ENCODE measurements at places on chromosomes 2 and 18.
A peak's percentile ranks its signal among the peaks of the same experiment; 100 is the strongest.

GRCh38 chr18:42517896-42518295 is 562.9 kb downstream of the PIK3C3 start:
- DNase-seq: no peak

- DNase-seq: peak; percentile 44
Observed at GRCh38 chr2:53033411-53033810, 734.2 kb upstream of the CHAC2 start.

DNA sequence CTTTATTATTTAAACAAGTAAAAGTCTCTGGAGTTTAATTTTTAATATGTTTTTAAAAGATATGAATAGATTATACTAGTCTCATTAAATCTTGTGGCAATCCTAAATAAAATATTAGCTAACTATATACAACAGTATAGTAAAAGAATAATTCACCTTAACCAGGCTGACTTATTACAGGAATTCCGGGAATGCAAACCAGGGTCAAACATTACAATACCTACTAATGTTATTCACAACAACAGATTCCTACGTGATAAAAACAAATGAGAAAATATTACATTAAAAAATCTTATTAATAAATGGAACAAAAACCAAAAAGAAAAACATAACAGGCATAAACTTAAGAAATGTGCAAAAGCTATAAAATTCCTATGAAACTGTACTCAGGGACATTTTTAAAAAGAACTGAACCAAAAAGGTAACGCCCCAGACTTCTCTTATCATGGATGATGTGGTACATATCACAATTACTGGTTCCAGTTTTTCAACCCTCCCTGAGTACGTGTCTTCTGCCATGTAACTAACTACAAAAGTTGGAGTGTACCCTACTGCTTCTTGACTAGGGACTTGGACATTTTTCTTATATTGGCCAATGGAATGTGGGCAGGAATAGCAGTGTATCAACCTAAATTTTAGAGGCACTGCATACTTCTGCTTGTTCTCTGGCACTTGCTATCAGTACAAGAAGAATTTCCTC is 20.2 kb downstream of the TTC21B start:
- DNase-seq: no peak

DNA sequence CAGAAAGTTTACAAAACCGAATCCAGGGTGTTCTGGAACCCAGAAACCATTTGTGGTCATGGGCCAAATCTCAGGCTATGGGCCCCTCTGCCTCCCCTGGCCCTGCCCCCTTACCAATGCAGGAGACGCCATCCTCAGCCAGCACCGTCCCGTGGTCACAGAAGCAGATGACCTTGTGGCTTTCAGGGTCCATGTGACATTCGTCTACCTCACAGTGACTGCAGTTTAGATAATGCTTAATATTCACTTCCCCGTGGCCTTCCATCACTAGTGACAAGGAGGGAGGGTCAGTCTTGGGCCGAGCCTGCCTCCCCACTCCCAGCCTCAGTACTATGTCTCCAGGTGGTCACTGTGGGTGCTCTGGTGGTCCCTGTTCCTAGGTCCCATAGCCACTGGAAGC is 111.6 kb downstream of the CLIP4 start:
- no peak for DNase-seq

DNA sequence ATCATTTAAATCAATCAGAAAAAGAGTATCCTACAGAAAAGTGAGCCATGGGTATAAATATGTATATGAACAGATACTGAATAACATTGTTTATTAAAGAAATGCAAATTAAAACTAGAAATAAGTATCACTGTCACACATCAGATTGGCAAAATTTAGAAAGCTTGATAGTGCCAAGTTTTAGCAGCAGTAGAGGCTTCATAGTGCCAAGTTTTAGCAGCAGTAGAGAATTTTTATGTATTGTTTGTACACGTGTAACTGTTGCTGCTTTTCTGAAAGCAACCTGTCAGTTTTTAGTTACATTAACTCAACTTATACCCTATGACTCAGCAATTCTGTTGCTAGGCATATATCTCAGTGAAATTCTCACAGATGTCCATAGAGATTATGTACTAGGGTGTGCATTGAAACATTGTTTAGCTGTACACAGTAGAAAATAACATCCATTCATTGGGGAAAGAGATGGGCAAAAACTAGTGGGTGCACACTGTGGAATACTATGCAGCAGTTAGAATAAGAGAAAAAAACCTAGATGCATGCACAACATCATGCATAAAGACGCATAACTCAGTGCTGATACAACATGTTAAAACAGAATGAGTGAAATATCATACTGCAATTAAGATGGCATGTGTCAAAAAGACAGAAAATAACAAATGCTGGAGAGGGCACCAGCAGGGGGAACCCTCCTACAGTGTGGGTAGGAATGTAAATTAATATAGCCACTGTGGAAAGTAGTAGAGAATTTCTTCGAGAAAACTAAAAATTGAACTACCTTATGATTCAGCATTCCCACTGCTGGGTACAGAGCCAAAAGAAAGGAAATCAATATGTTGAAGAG is 294.5 kb upstream of the NT5C1B start:
- DNase-seq: peak; percentile 35

GRCh38 chr2:240466579-240467148 is 31.2 kb downstream of the GPC1 start:
- DNase-seq: no peak

GRCh38 chr2:62074233-62074632 is 121.7 kb upstream of the B3GNT2 start:
- DNase-seq: no peak

- DNase-seq: peak; percentile 54
Observed at GRCh38 chr2:10447300-10447894, 730 bp downstream of the ODC1 start.

GRCh38 chr2:178920916-178921513 is 113.8 kb upstream of the TTN start:
- DNase-seq: no peak

- DNase-seq: peak; percentile 39
Observed at GRCh38 chr2:200253639-200254038, 52.9 kb upstream of the SPATS2L start.

DNA sequence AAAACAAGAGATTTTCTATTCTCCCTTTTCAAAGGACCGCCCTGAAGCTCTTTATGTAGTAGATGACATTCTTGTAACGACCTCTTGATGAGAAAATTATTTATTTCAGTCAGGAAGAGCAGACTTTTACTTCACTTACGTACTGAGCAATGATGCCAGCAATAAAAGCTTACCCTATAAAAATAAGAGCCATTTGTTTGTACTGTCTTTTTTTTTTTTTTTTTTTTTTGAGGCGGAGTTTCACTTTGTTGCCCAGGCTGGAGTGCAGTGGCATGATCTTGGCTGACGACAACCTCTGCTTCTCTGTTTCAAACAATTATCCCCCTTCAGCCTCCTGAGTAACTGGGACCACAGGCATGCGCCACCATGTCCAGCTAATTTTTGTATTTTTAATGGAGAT is 39.2 kb downstream of the CRIM1 start:
- DNase-seq: no peak

- DNase-seq: no peak
Observed at GRCh38 chr18:47736376-47737140, 193.9 kb downstream of the SMAD2 start.

GRCh38 chr2:25420820-25421237 is 79.1 kb upstream of the DNMT3A start:
- DNase-seq: no peak

- DNase-seq: peak; percentile 59
Observed at GRCh38 chr2:165114346-165114939, 89.4 kb downstream of the SCN3A start.

DNA sequence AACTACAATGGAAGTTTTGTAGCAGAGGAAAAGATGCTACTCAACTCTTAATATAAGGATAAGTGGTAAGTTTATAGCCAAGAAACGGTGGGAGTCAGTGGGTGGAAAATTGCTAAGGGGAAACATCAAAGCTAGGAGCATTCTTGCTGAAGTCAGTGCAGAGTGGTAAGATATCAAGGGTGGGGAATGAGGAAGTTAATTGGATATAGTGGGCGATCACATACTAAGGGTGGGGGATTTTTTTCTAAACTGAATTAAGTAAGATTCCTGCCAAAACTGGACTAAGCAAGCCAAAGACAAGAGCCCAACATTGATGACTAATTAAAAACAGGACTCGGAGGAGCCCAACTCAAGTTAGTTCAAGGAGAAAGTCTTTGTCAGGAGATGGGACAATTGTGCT is 525.4 kb downstream of the CCDC85A start:
- DNase-seq: no peak

DNA sequence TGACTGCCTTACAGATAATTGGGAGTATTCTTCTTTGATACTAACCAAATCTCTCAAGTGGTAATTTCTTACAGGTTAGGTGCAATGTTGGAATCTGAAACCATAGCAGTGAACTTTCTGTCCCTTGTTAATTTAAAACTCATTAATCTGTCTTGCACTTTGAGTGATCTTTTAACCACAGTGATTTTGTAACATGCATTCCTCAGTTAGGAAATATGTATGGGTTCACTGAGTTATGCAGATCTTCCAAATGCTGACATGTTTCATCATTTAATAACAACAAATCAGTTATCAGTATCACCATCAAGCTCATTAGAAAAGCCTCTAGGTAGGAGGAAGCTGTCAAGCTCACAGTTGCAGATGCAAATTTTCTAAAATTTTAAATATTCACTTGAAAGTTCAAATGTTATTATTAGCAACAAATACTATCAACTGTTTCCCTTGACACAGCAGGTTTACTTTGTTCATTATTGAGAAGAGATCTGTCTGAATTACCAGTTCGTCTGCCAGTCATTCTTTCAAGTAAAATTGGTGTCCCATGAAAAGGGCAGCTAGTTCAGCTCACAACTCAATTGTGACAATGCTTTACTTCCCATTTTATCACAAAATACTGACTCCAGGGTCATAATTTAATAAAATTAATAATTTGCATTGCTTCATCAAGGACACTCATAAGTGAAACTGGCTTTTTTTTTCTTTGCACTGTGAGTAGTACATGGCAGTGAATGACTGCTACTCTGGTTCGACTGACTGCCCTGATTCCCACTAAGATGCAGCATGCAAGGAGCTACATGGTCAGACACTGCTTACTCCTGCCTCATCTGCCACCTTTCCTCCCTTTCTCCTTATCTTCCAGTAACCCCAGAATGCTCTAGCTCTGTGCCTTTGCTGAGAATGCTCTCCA is 31.6 kb downstream of the SUCLG1 start:
- peak; percentile 79 for DNase-seq

GRCh38 chr2:157327200-157327599 is 1.6 kb upstream of the ERMN start:
- no peak for DNase-seq

GRCh38 chr2:161905389-161906046 is 168.5 kb downstream of the DPP4 start:
- peak; percentile 25 for DNase-seq

DNA sequence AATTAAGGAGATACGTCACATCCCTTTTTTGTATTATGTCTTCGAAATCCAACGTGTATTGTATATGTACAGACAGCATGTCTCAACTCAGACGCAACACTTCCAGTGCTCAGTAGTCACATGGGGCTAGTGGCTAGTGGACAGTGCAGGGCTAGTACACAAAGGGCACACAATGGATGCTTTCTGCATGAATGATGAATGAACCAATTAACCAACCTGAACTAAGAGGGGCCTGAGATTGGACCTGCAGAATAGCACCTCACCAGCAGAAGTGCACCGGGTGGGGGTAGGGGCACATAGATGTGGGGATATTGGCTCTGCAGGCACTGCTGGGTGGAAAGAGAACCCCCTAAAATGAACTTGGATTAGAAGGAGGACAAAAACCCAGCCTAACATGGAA is 20.7 kb downstream of the ST8SIA5 start:
- no peak for DNase-seq

DNA sequence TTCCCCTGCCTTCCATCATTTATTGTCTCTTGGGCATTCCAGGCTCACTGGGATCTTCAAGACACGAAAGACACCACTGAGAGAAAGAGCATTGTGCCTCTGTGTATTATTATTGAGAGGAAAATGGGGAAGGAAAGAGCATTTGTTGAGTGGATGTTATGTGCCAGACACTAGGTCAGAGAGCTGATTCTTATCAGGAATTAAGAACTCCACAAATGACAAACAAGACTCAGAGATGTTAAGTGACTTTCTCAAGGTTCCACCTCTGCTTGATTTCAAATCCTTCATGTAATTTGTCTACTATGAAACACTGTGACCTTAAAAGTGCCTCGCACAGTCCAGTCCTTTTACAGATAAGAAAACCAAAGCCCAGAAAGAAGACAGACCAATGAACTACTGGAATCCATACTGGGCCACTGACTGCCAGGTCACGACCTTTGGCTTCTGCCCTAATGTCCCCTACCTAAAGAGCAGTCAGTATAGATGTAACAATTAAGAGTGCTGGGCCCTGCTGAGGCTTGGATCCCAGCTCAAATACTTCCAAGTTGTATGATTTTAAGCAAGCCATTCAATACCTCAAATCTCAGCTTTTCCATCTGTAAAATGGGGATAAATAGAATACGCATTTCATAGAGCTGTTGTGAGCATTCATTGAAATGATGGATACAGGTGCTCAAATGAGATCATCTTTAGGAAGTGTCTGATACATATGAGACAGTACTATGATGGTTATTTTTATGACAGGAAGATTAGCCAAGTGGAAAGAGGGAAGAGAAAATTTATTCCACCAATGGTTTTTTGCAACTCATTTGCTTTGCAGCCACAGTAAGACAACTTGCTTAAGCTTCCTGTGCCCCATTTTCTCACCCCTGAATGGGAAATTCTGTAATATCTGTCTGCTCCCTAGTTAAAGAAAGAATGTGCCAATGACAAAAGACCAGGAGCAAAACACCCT is 10.9 kb downstream of the KLF7 start:
- no peak for DNase-seq

GRCh38 chr2:128374001-128374710 is 55.5 kb upstream of the HS6ST1 start:
- peak; percentile 96 for DNase-seq

DNA sequence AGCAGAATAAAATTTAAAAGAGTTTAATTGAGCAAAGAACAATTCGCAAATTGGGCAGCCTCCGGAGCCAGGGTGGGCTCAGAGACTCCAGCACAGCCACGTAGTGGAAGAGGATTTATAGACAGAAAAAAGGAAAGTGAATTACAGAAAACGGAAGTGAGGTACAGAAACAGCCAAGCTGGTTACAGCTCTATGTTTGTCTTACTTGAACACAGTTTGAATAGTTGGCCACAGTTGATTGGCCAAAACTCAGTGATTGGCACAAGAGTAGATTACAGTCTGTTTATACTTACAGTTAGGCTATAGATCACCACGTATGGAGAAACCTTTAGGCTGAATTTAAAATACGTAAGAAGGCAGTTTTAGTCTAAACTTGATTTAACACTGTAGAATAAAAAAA is 78.8 kb upstream of the NEDD4L start:
- no peak for DNase-seq

GRCh38 chr2:219149667-219150066 is 10.9 kb downstream of the NHEJ1 start:
- peak; percentile 31 for DNase-seq

All from iris pigment epithelial cell (primary cell).